ENCODE measurements at places on chromosomes 16 and 17.

DNA sequence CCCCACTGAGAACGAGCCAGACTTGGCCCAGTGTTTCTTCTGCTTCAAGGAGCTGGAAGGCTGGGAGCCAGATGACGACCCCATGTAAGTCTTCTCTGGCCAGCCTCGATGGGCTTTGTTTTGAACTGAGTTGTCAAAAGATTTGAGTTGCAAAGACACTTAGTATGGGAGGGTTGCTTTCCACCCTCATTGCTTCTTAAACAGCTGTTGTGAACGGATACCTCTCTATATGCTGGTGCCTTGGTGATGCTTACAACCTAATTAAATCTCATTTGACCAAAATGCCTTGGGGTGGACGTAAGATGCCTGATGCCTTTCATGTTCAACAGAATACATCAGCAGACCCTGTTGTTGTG lies 631 bp downstream of the BIRC5 start:
- H3K4me3 ChIP-seq, result peak overlapping the region; percentile 61
- peaks cover 3% of the 10 kb centered on the region for H3K4me1 ChIP-seq
- no peak for DNase-seq
- H3K27me3 ChIP-seq, result no peaks in the 10 kb centered on the region

- peak overlapping the region; percentile 53 for H3K4me3 ChIP-seq
- no peaks in the 10 kb centered on the region for H3K27me3 ChIP-seq
- peak; percentile 73 for DNase-seq
- peak overlapping the region; percentile 62 for H3K27ac ChIP-seq
These were observed 5.4 kb upstream of the ZNF213 start for GRCh38 chr16:3129137-3130131.

- no peak overlapping the region for H3K27ac ChIP-seq
- DNase-seq, result no peak
- H3K36me3 ChIP-seq, result peaks cover 13% of the 10 kb centered on the region
- H3K27me3 ChIP-seq, result no peaks in the 10 kb centered on the region
These were observed 10.6 kb downstream of the MBTPS1 start for GRCh38 chr16:84105948-84106740.

DNA sequence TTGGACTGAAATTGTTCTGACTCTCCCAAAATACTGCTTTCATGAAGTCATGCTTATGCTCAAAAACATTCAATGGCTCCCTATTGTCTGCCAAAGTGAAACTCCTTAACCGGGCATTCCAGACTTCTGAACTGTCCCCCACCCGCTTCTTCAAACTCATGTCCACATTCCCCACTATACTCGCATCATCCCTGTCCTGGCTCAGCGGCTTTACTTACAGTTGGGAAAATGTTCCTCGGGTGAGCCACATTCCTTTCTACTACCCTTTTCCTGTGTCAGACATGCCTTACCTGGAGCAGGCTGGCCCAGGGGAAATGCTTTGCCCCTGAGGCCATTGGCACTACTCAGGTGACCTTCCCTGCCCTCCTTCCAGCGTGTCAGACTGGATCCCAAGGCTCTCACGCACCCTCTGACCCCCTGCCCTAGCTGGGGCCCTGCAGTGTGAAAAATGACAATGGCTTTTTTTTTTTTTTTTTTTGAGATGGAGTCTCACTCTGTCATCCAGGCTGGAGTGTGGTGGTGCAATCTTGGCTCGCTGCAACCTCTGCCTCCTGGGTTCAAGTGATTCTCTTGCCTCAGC lies 5.3 kb downstream of the CYGB start:
- peaks cover 19% of the 10 kb centered on the region for H3K4me1 ChIP-seq
- peaks cover 8% of the 10 kb centered on the region for H3K27me3 ChIP-seq
- H3K36me3 ChIP-seq, result no peaks in the 10 kb centered on the region
- DNase-seq, result no peak
- no peak overlapping the region for H3K27ac ChIP-seq

DNA sequence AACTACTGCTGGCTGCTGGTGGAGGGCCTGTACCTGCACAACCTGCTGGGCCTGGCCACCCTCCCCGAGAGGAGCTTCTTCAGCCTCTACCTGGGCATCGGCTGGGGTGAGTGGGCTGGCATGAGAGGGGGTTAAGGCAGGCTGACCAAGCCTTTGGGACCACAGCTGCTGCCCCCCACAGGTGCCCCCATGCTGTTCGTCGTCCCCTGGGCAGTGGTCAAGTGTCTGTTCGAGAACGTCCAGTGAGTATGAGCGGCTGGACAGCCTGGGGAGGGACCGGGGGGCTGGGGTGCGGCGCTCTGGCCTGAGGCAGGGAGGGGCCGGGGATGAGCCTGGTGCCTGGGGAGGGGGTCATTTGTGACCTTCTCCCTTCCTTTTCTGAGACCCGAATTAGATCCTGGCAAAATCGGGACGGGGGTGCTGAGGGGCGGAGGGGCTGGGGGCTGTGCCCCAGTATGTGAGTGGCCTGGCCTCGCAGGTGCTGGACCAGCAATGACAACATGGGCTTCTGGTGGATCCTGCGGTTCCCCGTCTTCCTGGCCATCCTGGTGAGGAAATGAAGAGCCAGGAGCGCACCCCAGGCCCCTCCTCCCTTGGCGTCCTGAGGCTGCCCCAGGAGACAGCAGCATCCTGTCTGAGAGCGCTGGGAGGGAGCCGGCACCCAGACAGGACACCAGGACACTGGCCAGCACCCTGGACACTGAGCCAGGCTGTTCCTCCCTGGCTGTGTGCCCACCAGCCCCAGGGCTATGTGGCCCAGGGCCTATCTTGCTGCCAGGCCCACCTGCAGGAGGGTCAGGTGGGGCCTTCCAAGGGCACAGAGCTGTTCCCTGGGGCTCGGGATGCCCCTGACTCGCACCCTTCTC lies 8.0 kb downstream of the GCGR start:
- peaks cover 6% of the 10 kb centered on the region for H3K27me3 ChIP-seq
- no peak for DNase-seq
- H3K4me3 ChIP-seq, result no peak overlapping the region
- no peaks in the 10 kb centered on the region for H3K36me3 ChIP-seq

DNA sequence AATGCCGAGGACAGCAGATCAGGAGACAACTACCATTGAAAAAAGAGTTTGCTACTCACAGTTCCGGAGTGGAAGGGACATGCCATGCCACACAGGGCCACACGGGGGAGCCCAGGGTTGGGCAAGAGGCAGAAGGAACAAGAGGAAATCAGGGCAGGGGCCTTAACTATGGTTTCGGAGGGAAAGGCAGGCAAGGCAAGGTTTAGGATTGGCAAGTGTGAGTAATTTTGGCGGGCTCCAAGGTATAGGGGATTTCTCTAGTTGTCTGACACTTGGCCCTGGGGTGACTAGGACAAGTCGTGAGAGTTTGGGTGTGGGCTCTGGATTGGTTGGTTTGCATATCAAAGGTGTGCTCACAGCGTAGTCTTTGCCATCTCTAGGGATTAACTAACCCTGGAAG lies 27.0 kb upstream of the NTN1 start:
- no peak overlapping the region for H3K27ac ChIP-seq
- H3K4me1 ChIP-seq, result no peaks in the 10 kb centered on the region
- no peaks in the 10 kb centered on the region for H3K36me3 ChIP-seq
- DNase-seq, result no peak

GRCh38 chr17:39198186-39198566 lies 707 bp upstream of the CACNB1 start:
- H3K4me1 ChIP-seq, result peaks cover 42% of the 10 kb centered on the region
- H3K27ac ChIP-seq, result peak overlapping the region; percentile 7

DNA sequence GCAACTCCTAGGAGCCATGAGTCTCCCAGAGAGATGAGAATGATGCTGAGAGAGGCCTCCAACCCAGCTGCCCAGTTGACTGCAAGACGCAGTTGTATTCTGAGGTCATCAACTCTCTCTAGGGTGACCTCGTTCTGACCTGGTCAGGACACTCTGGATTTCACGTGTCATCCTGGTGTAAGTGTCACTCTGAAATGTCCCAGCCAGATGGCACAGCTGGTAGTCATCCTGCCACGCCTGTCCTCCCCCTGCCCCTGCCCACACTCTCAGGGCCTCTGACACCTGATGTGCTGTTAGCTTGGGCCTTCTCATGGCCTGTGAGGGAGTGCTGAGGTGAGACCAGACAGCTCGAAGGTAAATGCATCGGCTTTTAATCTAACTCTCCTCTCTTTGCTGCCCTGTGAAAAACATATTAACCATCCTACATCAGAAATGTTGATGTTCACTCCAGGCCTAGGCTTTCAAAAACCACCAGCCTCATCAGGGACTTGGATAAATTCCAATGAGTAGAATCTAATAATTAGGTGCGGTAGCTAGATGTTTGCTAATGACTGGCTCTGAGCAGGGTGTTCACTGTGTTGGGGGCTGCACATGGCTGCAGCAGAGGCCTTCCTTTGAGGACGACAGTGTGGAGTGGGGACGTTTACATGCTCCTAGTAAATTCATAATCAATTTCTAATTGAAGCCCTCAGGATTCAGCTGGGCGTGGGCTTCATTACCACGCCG lies 13.8 kb downstream of the MLYCD start:
- H3K36me3 ChIP-seq, result peaks cover 56% of the 10 kb centered on the region
- H3K4me1 ChIP-seq, result no peaks in the 10 kb centered on the region
- no peak overlapping the region for H3K4me3 ChIP-seq
- no peaks in the 10 kb centered on the region for H3K27me3 ChIP-seq
- no peak overlapping the region for H3K27ac ChIP-seq
